ENCODE measurements at places on chromosomes 11 and 22.

- DNase-seq = no peak
Measured at GRCh38 chr11:78131956-78132355, 7.5 kb downstream of the ALG8 start.

GRCh38 chr11:133254601-133255000 lies 277.7 kb downstream of the OPCML start:
- DNase-seq = no peak

- DNase-seq = no peak
Measured at GRCh38 chr22:40313007-40313406, 33.3 kb upstream of the ADSL start.

DNA sequence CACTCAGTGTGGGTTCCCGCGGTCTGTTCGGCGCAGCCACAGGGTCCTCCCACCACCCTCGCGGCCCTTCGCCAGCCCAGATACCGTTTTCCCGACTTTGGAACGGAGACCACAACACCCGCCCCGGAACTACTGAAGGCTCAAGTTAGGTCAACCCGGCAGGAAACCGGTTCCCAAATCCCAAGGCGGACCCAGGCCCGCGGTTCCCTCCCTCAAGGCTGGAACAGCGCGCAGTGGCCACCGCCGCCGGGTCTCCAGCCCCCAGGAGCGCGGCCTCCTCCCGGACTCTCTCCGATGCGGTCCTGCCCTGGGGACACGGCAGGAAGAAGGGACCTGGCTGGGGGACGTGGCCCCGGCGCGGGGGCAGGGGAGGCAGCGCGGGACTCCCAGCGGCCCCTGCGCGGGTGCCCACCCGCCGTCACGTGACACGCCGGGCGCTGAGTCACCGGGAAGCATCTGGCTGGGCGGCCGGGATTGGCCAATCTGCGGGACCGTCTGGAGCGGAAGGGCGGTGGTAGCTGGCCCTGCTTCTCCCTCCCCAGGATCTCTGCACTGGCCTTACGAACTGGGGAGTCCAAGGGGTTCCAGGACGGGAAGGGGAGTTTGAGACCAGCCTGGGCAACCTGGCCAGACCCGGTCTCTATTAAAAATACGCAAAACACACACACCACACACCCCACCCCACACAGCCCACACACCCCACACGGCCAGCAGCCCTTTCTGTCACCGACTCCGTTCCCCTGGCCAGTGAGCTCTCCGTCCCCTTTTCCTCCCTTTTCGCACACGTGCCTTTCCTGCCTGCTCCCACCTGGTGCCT lies 21.5 kb upstream of the MALAT1 start:
- DNase-seq = peak; percentile 96

- DNase-seq = no peak
Measured at GRCh38 chr11:60982184-60982583, 10.7 kb downstream of the CD6 start.

- no peak for DNase-seq
Measured at GRCh38 chr22:29023172-29023796, 38.3 kb downstream of the C22orf31 start.

- DNase-seq = no peak
Measured at GRCh38 chr22:19930551-19931486, 10.8 kb upstream of the COMT start.

- DNase-seq = no peak
Measured at GRCh38 chr22:41437198-41437597, 9.4 kb downstream of the TOB2 start.

DNA sequence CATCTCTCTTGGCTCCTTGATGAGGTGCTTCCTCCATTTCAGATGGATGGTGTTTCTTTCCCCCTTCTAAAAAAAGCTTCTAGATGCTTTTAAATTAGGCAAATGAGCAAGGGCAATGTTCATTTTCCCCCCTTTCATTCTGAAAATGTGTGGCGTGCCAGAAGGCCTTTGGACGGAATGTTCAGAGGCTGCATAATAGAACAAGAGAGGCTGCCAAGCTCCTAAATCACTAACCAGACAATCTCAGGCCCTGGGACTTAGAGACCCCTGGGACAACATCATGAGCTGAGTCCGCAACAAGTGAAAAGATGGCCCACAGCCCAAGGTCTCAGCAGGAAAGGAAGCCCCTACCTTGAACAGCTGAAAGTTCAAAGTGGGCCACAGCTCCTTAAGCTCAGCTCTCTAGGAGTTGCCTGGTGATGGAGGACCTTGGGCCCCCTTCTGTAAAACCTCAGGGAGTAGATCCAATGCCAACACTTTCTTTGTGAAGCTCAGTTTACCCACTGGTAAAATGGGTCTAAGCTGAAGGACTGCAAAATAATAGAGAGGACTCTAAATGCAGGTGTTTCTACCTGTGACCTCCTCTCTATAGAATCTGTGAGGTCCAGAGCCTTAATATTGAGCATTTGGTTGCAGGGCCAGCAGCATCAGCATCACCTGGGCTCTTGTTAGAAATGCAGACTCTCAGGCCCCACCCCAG lies 144.0 kb downstream of the FBXO7 start:
- no peak for DNase-seq
